ENCODE measurements at places on chromosomes 3 and 15. TPM values are rescaled to one million over a fixed set of nuclear protein-coding genes. Genes with fewer than 3 reads are reported as not detected.

Gene CAMP
- total RNA-seq, result 3.5 TPM

Gene VPS39
- total RNA-seq, result 105 TPM

Gene LAMB2
- 168 TPM for total RNA-seq

Gene SHF
- 5.8 TPM for total RNA-seq

Gene HHLA2
- total RNA-seq, result 0.37 TPM

Gene ADCY5
- 12.0 TPM for total RNA-seq

Gene DAZL
- not detected for total RNA-seq

Gene ITPKA
- total RNA-seq, result not detected

Gene CCDC9B
- total RNA-seq, result 3.5 TPM

Gene KPNA1
- 65.2 TPM for total RNA-seq

Gene CYP1A2
- total RNA-seq, result not detected

DNA sequence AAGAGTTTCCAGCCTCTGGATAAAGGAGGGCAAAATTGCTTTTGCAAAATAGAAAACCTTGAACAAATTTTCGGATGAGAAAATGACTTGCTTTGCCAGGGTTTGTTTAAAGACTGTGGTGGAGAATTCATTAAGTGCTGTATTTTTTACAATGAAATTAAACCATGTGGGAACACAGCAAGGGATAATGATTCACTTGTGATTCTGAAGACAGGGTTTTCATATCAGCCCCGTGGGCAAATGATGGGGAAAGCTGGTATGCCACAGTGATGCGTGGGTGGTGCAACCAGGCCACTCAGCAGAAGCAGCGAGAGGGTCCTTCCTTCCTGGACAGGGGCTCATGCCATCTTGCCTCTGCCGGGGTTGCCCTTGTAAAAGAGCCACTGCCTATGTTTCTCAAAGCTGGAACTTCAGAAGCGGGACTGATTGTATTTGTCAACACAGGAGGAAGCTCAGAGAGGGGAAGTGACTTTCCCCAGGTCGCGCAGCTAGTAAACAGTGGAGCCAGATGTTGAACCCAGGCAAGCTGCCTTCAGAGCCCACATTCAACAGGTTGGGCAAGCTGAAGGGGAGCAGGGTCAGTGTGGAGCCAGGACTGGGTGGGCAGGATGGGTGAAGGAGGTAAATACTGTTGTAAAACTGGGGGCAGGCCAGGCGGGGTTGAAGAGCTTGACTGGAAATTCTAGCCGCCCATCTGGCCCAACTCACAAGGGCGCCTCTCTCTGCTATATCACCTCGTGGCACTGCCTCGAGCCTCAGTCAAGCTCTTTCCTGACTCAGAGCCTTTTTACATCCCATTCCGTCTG lies 79.1 kb downstream of the TOP2B start:
- no peak for DNase-seq

- DNase-seq, result no peak
Measured at GRCh38 chr3:42717306-42717705, 14.7 kb upstream of the HHATL start.

DNA sequence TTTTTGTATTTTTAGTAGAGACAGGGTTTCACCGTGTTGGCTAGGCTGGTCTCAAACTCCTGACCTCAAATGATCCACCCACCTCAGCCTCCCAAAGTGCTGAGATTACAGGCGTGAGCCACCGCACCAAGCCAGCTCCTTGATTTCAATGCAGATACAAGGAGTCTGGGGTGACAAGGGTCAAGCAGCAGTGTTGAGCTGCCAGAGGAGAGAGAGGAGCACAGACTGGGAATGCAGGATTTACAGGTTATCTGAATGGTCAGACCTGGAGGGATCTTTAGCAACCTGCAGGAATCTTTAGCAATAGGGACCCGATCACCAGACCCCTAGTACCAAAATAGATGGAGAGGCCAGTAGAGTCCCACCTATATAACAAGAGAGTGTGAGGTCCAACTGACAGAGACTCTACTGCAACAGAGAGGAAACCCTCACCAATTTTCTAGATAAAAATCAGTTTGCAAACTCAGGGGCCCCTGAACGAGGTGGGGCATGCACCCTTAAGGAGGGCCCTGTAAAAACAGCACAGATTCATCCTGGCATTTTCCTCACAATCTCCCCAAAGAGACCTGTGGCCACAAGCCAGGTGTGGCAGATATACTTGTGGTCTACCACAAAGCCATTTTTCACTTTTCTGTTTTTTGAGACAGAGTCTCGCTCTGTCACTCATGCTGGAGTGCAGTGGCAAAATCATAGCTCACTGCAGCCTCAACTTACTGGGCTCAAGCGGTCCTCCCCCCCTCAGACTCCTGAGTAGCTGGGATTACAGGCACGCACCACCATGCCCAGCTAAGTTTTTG lies 10.7 kb upstream of the SHISA5 start:
- peak; percentile 24 for DNase-seq

DNA sequence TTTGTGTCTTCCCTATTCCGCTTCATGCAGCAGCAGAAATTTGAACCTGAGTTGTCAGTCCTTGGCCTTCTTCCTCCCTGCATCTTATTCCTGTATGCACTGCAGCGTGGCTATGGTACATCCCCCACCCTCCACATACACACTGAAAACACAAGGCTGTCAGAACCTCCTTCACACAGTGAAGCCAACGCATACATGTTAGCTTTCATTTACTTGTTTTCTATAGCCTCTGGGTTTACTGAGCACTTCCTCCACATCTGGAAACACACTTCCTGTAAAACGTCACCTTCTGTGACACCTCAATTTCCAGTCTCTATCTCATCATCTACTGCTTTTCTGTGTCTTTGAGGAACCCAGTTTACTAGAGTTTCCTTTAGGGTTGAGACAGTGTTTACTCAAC lies 47.0 kb downstream of the SUSD5 start:
- DNase-seq, result no peak

DNA sequence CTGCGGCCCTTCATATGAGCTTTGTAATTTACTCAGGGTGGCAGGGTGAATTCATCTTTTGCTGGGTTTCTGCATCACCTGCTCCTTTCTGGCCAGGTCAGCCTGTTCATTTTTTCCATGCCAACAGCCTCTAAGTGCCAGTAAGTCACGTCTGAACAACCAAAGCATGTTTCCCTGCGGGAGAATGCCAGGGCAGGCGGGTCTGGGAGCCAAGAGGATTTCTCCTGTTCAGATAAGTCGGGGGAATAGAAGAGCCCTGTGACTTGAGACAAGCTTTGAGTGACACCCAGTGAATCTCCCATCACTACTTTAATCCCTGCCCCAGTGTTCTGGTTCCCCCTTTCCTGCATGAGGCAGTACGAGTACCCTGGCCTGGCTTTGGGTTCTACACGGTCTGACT lies 153.1 kb downstream of the PGPEP1L start:
- DNase-seq, result no peak

DNA sequence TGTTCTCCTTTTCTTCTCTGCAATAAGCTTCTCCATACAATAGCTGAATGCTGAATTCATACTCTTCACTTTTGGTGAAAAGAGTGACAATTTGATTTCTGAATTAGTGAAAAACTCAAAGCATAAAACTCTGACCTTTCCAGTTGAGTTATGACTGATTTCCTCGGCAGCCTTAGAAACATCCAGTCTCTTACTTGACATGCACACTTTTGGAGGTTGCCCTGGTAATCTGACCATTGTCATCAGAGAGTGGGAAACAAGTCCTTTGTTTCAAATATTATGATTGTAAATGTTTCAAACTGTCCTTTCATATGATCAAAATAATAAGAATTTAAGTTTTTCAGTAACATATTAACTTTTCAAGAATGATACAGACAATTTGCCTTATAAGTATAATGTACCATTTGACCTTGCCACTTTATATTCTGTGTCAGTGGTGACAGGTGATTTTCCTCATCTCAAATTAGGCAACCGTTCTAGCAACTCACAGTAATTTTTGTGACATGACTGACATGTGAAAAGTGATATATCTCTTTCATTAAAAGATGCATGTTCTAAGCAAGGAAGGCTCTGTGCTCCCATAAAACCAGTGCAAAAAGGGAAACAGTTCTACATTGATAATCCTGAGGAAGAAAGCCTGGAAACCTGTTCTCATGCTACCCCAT lies 507.6 kb upstream of the ROBO2 start:
- DNase-seq, result no peak

DNA sequence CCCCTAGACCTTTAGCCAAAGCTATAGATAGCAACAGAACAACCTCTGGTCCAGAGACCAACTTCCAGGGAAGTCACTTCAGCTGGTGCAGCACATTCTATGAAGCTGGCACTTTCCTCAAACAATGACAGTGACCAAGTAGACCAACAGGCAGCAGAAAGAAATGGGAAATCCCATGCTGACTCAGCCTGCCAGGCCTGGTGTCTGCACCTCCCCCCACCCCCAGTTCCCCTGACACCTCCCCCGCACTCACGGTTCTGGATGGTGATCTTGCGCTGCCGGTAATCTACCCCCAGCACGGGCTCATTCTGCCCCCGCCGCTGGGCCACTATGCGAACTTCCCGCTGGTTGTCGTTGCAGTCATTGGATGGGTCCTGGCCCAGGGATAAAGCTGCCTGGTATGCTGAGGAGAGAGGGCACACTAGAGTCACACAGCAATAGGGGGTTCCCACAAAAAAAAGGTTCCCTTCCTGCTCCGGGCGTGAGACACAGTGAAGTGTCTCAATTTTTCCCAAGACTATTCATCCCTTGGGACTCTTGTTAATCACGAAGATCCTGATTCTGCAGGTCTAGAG lies 17.0 kb downstream of the ILDR1 start:
- no peak for DNase-seq

DNA sequence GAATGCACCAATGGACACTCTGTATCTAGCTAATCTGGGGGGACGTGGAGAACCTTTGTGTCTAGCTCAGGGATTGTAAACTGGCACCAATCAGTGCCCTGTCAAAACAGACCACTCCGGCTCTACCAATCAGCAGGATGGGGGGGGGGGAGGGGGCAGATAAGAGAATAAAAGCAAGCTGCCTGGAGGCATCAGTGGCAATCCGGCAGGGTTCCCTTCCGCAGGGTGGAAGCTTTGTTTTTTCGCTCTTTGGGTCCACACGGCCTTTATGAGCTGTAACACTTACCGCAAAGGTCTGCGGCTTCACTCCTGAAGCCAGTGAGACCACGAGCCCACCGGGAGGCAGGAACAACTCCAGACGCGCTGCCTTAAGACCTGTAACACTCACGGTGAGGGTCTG lies 827.1 kb downstream of the PLOD2 start:
- no peak for DNase-seq

GRCh38 chr3:194137506-194138474 lies 1.8 kb downstream of the HES1 start:
- DNase-seq, result peak; percentile 94

- DNase-seq, result no peak
Measured at GRCh38 chr3:17137321-17137826, 252.6 kb downstream of the PLCL2 start.

DNA sequence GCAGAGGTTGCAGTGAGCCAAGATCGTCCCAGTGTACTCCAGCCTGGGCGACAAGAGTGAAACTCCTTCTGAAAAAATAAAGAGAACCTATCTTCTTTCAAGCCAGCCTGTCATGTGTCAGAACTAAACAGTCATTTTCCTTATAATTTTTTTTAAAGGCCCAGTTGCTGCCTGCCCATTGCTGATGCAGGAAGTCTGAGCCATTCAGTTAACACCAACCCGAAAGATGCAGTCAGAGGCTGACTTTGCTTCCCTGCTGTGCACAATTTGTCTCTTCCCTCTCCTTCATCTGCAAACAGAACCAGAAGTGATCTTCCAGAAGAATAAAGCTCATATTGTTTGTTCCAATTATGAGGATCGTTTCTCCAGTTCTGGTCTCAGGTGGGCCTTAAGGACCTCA lies 220.6 kb downstream of the SLCO3A1 start:
- no peak for DNase-seq

DNA sequence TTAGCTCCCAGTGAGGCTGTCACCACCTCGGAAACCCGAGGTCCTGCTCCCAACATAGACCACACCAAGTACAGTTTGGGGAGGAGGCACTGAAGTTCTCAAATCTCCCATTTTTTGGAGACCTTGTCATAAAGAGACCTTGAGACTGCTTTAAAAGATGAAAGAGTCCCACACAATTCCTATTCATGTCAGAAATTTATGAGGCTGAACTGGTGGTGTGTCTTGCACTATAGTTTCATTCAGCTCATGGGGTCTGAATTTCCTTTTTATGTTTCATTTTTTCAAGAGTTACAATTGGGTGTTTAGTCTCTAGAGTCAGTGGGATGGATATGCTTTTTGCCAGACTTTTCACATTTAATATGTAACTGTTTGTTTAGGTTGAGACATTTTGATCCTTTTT lies 318.1 kb upstream of the LRRFIP2 start:
- DNase-seq, result no peak

DNA sequence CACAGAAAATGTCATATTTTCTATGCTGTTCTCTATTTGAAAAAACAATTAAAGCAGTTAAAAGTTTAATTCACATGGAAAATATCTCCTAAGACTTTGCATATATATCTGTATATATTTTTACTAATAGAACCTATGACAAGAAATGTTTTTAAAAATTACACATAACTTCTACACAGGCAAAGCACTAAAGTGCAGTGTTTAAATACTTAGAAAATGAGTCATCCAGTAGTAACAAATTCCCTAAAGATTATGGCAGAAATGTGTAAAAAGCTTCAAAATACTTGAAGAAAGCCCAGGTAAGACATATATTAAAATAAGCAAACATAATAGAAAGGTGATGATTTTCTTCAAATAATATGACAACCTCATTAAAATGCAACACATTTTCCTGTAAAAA lies 236.6 kb downstream of the TBC1D5 start:
- no peak for DNase-seq

DNA sequence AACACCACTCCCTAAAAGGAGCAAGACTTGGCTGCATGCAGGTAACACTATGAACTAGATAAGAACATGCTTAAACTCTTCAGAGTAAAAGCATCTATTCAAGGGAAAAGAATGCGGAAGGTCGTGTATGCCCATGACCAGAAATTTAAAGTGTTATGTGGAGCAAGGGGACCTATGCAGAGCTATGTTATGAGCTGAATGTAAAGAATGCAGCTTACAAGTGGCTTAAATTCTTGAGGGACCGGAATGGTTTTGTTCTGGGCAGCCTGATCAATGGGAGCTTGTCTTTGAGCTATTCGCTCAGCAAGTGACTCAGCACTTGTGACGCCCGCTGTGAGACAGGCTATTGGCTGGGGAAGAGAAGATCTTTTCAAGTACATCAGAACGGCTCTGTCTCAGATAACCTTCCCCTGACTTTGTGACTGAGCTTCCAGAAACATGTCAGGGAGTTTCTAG lies 367.5 kb upstream of the THBS1 start:
- DNase-seq, result no peak

DNA sequence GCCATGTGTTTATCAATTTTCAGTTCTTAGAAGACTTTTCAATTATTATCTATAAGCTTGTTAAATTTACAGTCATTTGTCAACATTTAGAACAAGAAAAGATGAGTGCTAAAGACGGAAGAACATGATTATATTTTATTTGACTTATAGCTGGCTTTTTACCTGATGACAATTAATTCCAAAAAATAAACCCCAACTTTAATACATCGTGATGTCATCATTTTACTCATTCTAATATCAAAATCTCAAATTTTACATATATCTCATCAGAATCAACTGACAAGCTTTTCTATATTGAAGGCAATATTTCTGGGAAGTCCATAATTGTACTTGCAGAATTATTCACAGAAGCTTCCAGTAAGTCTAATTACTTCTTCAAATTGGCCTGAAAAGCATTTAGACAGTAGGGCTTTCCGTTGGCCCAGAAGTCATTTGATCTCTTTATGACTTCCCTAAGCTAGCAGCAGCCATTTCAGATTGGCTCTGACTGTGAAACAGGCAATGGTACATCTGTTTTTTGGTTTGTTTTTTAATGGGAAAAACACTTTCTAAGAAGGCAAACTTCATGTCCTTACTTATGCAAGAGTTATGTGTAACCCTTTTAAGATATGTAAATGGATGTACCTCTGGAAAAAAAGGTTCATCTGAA lies 234.7 kb upstream of the PLSCR5 start:
- no peak for DNase-seq
